ENCODE measurements at places on chromosomes 16 and 17.

DNA sequence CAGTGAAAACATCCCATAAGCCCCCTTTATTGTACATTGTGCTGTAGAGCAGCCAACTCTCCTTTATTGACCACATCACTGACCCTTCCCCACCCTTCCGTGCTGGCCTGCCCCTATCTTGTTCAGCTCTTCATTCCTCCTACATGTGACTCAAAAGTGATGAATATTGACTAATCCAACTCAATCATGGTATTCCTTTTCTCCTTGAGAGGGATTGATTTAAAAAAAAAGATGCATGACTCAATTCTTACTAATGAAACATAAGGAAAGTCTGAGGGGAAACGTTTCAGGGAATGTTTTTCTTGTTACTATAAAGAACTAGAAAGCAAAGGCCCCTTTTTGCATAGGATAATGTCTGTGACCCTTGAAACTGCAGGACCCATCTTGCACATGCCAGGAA, 125.2 kb upstream of the SOX9 start:
- DNase-seq: no peak

DNA sequence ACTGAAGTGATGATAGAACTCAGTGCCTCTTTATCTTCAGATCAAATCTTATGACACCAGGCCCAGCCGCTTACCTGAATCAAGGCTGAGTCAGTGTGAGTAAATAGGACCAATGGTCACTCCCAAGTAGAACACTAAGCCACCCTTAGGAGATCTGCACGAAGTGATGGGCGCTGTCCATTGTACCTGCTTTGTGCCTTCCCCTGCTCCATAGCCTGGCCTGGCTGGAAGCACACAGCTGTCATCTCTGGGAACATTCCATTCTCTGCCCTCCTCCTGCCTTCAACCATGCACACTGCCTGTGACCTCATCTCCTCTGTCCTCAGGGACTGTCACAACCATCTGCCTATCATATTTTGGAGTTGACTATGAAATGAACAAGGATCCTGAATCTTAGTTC, 279.5 kb upstream of the ASIC2 start:
- no peak for DNase-seq

DNA sequence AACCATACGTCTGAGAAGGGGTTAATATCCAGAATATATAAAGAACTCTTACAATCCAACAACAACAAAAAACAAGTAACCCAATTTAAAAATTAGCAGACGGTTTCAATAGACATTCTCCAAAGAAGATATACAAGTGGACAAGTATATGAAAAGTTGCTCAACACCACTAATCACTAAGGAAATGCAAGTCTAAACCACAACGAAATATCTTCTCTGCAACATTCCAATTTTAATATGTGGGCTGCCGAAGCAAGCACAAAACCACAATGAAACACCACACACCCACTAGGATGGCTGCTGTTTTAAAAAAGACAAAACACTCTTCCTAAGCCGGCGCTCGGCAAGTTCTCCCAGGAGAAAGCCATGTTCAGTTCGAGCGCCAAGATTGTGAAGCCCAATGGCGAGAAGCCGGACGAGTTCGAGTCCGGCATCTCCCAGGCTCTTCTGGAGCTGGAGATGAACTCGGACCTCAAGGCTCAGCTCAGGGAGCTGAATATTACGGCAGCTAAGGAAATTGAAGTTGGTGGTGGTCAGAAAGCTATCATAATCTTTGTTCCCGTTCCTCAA, 5.9 kb upstream of the SLC13A2 start:
- DNase-seq: no peak

GRCh38 chr16:30185683-30186421, 2.5 kb downstream of the CORO1A start:
- DNase-seq: peak; percentile 71

GRCh38 chr17:65785109-65785508, 223.7 kb upstream of the AXIN2 start:
- DNase-seq: no peak

- no peak for DNase-seq
These were observed 57.6 kb upstream of the B4GALNT2 start for GRCh38 chr17:49074851-49075540.

DNA sequence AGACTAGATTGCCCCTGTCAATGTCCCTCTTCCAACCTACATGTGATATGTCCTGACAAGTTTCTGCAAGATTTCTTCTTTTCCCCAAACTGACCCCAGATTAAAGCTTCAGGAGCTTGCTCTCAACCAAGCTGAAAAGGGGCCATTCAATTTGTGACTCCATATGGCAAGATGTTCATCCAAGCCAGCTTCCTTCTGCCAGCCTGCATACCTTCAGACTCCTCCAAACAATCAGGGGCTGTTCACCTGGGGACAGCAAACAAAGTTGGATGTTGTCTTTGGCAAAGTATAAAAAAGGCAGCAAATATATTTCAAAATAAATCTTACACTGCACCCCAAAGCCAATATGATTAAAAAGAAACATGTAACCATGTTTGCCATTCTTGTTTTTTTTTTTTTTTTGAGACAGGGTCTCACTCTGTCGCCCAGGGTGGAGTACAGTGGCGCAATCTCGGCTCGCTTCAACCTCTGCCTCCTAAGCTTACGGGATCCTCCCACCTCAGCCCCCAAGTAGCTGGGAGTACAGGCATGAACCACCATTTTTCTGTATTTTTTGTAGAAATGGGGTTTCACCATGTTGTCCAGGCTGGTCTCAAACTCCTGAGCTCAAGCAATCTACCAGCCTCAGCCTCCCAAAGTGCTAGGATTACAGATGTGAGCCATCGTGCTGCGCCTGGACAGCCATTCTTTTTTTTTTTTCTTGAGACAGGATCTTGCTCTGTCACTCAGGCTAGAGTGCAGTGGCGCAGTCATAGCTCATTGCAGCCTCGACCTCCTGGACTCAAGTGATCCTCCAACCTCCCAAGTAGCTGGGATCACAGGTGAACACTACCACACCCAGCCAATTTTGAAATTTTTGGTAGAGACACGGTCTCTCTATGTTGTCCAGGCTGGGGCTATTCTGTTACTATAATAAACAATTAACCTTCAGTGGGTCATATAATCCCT, 50.0 kb upstream of the AKAP1 start:
- no peak for DNase-seq

DNA sequence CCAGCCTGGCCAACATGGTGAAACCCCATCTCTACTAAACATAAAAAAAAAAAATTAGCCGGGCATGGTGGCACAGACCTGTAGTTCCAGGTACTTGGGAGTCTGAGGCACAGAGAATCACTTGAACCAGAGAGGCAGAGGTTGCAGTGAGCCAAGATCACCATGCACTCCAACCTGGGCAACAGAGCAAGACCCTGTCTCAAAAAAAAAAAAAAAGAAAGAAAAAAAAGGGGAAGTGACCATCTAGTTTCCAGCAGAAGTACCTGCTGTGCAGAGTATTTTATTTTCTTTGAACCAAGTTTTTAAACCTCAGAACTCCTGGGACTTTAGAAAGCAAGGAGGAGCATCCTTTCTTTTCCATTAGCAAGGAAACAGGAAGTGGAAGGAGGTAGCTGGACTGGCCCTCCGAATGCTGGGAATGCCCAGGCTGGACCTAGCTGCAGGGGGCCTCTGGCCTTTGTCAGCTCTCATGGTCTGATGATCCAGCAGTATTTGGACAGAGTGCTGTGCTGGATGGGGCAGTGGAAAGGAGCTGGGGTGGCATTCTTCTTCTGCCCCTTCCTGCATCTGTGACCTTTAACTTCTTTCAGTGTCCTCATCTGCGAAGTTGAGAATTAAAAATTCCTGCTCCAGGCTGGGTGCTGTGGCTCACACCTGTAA, 6.6 kb downstream of the GID4 start:
- no peak for DNase-seq

- no peak for DNase-seq
These were observed 18.4 kb downstream of the ADCY9 start for GRCh38 chr16:4097826-4098240.

GRCh38 chr17:12974005-12974531, 43.8 kb downstream of the ELAC2 start:
- no peak for DNase-seq

- no peak for DNase-seq
These were observed 58.8 kb upstream of the GRIN2A start for GRCh38 chr16:10240854-10241613.

- DNase-seq: no peak
These were observed 11.3 kb downstream of the WDR45B start for GRCh38 chr17:82636626-82637598.
